Breast epithelium (tissue), 4 donors: ENCODE measurements at places on chromosomes 6 and 20.
A peak's percentile ranks its signal among the peaks of the same experiment; 100 is the strongest.

- DNase-seq: no peak
Observed at GRCh38 chr6:96156425-96156824, 140.7 kb downstream of the FUT9 start.

GRCh38 chr6:4256969-4257368, 121.6 kb upstream of the ECI2 start:
- DNase-seq: no peak

DNA sequence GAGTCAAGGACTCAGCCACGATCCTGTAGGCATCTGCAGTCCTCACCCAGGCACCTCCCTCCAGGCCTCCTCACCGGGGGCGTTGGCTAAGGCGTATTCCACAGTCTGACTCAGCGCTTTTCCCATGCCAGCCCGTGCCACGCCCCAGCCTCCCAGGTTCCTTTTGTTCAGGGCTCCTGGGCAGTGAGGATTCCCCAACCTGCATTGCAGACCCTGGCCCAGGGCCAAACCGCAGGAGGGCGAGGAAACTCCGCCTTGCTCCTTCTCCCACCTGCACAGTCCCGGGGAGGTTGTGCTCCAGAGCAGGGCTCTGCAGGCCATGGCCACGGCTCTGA, 202.8 kb upstream of the CST7 start:
- DNase-seq: peak; percentile 23

DNA sequence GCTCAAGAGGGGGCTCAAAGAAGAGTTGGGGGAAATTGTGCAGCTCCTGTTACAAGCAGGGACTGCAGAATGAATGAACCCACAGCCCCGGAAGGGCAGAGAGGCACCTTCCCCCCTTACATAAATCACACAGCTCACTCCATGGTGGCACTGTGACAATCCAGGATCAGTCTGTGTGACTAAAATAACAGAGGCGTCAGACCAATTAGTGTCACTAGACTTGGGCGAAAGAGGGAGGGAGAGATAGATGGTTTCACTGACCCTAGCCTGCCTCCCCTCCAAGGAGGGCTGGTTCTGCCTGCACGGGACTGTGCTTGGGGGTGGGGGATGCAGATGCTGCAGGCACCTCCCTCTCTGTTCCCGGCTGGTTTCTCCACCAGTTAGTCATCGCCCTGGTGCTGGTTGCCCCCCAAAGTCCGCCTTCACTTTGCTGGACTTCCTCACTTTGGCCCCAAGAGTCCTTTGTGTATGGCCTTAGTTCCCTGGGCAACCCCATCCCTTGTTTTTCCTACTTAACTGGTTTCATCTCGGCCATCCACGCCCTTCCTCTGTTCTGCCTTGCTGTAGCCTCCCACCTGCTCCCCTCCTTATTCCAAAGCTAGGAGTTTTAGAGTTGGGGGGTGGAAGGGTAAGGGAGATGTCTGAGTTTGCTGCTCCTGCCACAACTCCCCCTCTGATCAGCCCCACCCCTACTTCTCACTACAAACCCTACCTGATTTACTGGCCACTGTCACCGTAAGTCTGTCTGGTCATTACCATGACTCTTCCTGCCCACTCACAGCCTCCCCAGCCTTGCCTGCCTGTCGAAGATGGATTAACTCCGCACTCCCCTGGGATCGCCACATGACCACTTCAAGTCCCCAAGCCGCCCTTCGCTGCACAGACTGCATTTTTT, 17.7 kb downstream of the CCDC167 start:
- no peak for DNase-seq

DNA sequence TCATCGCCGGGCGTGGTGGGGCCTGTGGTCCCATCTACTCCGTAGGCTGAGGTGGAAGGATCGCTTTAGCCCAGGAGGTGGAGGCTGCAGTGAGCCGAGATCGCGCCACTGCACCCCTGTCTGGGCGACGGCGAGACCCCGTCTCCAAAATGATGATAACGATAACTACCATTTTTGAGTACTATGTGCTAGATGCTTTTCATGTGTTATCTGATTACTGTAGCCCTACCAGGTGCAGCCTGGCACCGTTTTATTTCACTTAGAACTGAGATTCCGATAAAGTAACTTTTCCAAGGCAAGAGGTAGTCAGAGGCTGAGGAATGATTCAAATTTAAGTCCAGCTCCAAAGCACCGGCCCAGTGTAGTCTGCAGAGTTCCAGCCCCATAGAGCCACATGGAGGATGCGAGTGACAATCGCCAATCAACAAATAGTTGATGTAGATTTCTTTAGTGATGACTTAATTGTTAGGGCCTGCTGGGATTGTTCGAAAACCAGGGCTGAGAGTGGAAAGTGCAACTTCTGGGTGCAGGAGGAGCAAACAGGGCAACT, 727 bp downstream of the ERMARD start:
- DNase-seq: no peak

- DNase-seq: no peak
Observed at GRCh38 chr6:16204653-16205376, 33.6 kb upstream of the GMPR start.

DNA sequence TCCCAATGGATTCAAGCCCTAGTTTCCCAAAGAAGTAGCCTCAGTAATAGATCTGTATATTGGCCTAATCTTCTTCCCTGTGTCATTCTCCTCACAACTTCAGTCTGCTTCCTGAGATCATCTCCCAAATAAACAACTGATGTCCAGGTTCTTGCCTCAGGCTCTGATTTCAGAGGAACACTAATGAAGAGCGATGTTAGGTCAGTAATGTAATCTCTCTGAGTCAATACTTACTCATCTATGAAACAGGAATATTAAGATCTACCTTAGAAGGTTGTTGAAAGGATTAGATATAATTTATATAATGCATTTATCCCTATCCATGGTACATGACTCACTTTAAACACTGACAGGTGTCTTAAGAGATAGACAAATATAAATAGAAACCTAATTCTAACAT, 246.0 kb upstream of the FLRT3 start:
- no peak for DNase-seq

GRCh38 chr6:169172456-169172855, 81.2 kb downstream of the THBS2 start:
- no peak for DNase-seq

DNA sequence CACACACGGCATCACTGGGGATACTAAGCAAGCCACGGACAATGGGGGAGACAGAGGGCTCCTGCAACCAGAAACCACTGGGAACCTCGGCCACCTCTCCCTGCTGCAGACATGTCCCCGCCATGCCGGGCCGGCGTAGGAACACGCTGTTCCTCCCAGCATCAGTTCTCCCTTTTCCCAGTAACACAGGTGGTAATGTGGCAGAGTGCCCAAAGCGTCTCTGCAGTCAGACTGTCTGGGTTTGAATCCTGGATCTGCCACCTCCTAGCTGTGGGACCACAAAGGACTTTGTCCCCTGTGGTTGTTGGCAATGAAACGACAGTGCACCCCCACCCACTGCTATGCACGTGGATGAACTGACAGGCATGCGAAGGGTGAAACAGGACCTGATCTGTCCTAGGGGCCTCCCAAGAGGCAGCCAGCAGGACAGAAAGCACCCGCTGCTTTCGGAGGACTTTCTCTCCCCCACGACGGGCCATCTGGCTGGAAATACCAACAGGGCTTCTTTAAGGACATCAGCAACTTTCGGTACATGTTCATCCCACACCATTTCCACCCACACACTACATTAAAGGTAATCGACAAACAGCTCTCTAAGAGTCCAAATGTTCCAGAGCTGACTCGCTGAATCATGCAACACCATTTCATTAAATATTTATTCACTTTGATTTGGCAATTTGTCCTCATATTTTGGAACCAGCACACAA, 74.1 kb downstream of the SULF2 start:
- DNase-seq: no peak

DNA sequence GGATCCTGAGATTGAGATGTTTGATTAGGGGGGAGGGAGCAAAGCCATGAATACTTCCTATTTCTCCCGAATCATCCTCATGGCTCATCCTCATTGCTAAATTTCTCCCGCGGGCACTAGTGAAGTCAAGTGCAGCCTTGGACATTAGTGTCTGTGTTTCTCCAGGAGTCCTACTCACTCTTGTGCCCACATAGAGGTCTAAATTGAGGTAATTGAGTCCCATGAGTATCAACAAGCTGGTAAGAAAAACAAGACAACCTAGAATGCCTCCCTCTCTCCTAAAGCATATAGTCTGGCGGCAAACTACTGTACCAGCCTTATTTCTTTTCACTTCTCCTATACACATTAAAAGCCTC, 420 bp downstream of the CENPQ start:
- no peak for DNase-seq

- no peak for DNase-seq
Observed at GRCh38 chr20:49999329-49999728, 16.5 kb downstream of the SNAI1 start.

- DNase-seq: no peak
Observed at GRCh38 chr6:118843685-118844390, 50.1 kb upstream of the ASF1A start.

- DNase-seq: no peak
Observed at GRCh38 chr20:37386505-37387251, 40.7 kb downstream of the SRC start.

DNA sequence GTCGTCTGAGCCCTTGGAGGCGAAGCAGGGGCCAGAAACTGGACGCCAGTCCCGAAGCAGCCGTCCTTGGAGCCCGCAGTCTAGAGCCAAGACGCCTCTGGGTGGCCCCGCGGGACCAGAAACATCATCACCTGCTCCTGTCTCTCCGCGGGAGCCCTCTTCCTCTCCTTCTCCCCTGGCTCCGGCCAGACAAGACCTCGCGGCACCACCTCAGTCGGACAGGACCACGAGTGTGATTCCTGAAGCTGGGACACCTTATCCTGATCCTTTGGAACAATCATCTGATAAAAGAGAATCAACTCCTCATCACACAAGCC, 416 bp downstream of the RSPH4A start:
- no peak for DNase-seq

DNA sequence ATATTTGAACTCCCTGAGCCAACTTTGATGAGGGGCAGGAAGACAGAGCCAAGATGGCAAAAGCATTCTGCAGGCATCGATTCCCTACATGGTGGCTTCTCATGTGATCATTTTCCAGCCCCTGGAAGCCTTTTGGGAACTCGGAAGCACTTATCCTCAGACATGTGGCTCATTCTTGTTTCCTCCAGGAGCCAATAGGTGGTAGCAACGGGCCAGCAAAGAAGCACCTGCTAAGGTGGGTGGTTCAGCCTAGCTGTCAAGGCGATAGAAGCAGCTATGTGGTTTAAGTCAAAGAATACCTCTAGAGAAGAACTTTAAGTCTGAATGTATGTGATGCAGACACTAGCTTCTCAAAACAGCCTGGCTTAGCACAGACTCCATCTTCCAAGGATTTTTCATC, 64.9 kb upstream of the PAX1 start:
- DNase-seq: no peak
